Astrocyte of the spinal cord (primary cell): ENCODE measurements at places on chromosomes 6 and 20.

- DNase-seq, result no peak
These were observed 30.4 kb downstream of the PREX1 start for GRCh38 chr20:48797275-48797825.

DNA sequence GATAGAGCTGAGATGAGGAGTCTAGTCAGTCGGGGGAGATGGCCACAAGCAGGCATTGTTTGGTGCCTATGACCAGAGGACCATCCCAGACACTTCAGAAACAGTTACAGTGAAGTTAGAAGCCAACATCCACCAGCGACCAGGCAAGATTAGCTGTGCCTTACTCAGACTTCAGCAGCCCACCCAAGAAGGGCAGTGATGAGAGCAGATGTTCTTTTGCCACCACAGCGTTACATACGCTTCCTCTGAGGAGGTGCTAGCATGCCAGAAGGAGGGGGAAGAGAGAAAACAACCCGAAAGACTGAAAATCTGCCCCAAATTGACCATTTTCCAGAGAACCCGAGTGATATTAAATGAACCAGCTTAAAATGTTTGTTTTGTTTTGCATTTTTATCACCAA, 186.8 kb downstream of the PRL start:
- no peak for DNase-seq

DNA sequence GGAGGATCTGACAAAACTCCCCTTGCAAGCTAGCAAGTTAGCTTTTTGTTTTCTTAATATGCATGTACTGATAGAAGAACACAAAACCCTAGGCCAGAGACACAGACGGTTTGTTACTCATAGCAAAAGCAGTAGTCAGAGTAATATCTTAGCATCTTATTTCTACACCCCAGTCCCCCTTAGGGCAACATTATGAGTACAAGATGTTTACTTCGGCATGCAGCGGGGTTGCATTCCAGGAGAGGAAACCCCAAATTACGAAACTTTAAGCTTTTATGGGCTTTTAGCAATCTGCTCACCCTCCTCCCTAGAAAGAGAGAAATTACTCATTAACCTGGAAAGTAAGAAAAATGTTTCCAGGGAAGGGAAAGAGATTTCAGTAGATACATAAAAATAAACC, 1286.9 kb downstream of the EPHA7 start:
- no peak for DNase-seq

DNA sequence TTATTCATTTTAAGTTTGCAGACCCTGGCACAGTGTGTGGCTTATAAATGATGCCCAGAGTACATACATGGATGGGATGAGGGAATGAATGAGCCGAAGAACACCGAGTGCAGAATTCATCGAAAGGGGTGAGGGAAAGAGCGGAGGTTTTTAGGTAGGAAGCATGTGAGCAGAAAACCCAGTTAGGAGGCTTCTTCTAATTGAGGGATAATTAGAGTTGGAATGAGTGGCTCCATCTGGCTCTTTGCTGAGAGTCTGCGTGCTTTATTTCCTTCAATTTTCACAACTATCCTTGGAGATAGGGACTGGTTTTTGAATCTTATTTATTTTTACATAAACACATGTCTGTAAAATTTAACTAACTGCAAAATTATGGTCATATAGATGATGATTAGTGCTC, 150.7 kb downstream of the DOK5 start:
- no peak for DNase-seq

DNA sequence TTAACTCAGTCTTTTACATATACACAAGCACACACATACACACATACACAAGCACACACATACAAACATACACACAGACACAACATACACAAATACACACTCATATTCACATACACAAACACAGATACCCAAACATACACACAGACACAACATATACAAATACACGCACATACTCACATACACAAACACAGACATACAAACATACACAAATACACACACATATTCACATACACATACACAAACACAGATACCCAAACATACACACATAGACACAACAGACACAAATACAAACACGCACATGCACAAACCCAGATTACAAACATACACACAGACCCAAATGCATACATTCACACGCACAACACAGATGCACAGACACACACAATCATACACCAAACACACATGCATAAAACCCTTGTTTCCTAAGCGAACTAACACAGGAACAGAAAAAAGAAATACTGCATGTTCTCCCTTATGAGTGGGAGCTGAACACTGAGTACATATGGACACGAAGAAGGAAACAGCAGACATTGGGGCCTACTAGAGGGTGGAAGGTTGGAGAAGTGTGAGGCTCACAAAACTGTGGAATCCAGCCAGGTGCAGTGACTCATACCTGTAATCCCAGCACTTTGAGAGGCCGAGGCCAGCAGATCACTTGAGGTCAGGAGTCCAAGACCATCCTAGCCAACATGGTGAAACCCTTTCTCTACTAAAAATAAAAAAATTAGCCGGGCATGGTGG, 34.2 kb downstream of the PIM1 start:
- peak; percentile 26 for DNase-seq

DNA sequence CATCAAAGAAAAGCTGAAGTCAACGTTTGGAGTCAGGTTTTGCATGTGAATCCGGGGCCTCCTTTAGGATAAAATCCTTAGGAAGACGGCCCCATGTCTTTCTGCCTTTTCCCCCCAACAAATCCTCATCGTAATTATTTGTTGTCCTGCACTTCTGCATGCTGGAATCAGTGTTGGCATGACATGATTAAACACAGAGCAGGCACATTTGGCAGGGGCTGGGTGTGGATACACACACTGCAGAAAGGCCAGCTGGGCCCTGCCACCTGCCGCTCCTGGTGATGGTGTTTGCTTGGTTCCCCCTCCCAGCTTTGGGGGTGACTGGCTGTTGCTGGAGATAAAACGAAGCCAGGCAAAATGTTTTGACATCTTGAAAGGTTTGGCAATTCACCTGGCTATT, 46.3 kb upstream of the FOXA2 start:
- DNase-seq, result no peak

DNA sequence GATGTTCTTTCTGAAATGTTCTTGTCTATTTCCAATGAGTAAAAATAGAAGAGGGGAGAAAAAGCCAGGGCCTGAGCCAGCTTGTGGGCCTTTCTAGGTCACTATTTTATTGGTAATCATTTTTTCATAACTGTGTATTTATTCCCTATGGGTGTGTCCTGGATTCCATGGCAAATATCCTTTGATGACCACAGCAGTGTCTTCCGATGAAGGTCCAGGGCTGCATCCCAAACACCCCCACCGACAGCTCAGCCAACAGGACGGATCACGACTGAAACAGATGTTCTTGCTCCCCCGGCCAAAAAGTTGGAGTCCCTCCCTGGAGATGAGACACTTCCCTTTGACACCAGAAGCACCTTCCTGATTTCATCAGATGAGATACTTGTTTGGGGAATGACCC, 105.4 kb upstream of the PLEKHG1 start:
- no peak for DNase-seq

DNA sequence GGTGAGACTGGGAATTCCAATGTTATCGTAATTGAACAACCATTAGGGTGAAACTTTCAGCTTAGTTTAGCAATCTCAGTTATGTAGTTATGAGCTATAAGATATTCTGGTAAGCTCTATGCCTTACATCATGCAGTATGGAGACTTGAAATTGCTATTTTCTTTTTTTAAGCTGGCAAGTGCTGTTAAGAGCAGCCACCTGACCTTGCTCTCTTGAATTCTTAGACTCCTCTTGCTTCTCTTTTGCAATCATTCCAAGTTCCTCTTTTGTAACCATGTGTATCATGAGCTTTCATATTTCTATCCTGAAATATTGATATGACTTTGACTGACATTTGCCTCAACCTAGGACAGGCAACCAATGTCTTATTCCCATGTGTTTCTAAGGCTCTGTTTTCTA, 446.3 kb upstream of the SLC35B3 start:
- DNase-seq, result no peak

GRCh38 chr6:7992002-7992815, 72.0 kb downstream of the BLOC1S5 start:
- DNase-seq, result peak; percentile 89

- DNase-seq, result no peak
These were observed 17.1 kb upstream of the CTAGE9 start for GRCh38 chr6:131727868-131728267.

GRCh38 chr20:9179193-9179802, 110.4 kb downstream of the PLCB4 start:
- peak; percentile 63 for DNase-seq

DNA sequence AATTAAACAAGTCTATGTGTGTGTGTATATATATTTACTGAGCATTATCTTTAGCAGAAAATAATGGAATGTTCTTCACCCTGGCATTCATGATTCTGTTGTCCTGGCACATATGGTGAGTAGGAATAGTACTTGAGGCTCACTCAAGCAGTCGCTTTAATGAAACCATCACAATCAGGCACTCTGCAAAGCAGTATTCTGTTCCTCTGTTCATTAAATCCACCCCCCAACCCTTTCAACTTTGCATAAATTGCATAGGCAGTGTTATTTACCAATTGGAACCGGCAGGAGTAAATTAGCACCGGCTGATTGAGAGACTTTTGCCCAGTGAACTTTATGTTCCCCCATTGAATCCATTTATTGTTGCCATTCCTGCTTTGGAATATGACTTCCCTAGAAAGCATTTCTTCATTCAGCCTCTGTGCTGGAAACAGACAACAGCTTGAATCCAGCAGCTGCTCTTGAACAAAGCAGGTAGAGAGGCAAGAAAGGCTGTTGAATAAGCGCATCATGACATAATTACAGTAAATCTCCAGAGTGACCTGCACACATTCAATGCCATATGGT, 268.0 kb upstream of the RNF217 start:
- DNase-seq, result no peak

DNA sequence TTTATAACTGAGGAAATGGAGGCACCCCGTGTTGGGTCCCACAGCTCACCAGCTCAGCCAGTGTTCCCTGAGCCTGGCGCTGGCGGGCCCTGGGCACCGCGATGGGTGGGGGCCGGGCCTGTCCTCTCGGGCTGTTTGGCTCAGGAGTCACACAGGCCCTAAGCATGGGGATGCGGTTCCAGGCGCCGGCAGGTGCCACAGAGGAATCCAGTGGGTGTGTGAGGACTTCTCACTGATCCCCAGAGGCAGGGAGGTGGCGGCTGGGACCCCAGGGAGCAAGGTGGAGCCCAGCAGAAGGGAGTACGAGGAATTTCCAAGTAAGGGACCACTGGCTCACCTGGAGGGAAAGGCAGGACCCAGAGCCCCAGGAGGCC, 57.5 kb downstream of the IRF4 start:
- DNase-seq, result no peak

- DNase-seq, result peak; percentile 43
These were observed 117.3 kb downstream of the BCKDHB start for GRCh38 chr6:80223743-80224212.

GRCh38 chr6:37724530-37725220, 27.0 kb upstream of the MDGA1 start:
- DNase-seq, result no peak

GRCh38 chr20:35618263-35619131, 2.9 kb downstream of the SPAG4 start:
- DNase-seq, result peak; percentile 34

- peak; percentile 93 for DNase-seq
These were observed 67.6 kb downstream of the FYN start for GRCh38 chr6:111805511-111806164.

DNA sequence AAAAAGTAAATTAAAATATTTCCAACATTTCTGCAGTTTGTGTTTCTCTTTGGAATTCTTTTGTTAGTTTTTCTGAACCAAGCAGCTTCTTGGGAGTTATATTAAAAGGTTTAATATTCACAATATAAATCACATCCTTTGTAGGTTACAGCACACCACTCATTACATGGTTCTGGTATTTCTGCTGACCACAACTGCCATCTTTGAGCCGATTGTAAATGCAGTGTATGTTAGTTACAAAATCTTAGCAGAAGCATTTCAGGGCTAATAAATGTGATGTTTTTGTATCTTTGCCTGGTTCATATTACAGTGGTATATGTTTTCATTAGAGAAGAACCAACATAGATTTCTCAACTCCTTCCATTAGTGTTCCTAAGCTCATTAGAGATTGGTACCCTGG, 19.1 kb upstream of the TSHZ2 start:
- DNase-seq, result peak; percentile 25

- DNase-seq, result no peak
These were observed 70.3 kb downstream of the SCML4 start for GRCh38 chr6:107753778-107754177.

- DNase-seq, result no peak
These were observed 8.5 kb upstream of the DSE start for GRCh38 chr6:116362276-116362675.

DNA sequence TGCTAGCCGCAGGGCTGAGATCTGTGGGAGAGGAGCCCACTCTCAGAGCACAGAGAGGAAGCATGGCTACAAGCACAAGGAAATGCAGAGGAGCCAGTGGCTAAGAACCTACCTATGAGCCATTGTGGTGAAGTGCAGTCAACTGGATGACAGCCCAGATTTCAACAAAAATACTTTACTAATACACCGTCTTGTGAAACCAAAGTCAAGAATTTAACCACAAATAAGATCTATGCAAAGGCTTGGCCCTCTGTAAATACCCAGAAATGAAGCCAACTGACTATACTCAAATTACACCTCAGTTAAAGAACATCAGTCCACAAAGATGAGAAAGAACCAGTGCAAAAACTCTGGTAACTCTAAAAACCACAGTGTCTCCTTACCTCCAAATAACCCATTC, 40.1 kb upstream of the PTCHD4 start:
- DNase-seq, result peak; percentile 87

DNA sequence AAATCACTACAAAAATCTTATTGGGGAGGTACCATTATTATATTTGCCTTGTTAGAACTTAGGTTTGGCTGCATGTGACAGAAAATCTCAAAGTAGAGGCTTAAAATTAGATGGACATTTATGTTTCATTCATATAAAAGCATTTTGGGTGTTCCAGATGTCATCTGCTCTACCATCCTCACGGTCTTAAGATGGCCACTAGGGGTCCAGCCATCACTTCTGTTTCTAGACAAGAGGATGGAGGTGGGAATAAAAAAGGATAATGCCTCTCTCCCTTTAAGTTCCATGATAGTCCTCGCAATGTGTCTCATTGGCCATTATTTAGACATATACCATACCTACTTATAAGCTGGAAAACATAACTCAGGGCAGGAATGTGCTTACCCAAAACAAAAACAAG, 929.5 kb downstream of the KIF16B start:
- DNase-seq, result peak; percentile 13

- DNase-seq, result no peak
These were observed 6.4 kb downstream of the TAB2 start for GRCh38 chr6:149323925-149324324.

DNA sequence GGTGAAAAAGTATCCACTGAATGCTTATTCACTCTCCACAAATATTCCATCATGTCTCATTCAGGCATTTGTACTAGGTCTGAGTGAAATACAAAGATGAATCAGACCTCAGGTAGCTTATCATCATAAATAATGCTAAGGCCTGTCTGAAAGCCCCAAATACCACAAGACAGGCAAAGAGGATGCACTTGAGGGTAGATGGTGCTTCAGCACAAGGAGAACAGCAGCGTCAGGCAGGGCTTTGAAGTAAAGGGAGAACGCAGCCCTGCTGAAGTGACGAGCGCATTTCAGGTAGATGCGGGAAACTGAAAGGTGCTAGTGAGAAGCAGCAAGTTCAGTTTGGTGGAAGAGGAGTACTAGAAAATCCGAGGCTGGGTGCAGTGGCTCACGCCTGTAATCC, 38.7 kb downstream of the MAP3K5 start:
- DNase-seq, result no peak
